NCI-H446 (cell line): ENCODE measurements at places on chromosomes 12 and 14.

DNA sequence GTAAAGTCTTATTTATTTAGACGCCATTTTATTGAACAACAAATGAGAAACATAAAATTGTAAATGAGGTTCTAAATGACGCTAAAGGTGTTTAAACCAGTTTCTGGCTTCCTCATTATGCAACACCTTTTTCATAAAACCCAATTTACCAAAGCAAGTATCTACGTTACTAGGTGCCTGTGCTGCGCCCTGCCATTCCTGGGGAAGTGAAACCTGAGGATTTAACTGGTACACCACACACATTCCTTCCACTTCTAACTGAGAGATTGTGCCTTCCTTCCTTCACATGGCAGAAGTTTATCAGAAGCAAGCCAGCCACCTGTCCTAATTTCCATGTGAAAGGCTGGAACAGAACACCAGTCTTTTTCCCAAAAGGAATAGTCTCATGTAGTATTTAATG lies 40.3 kb upstream of the GCH1 start:
- DNase-seq, result no peak

- no peak for DNase-seq
These were observed 64.1 kb downstream of the PPM1A start for GRCh38 chr14:60313093-60313492.

DNA sequence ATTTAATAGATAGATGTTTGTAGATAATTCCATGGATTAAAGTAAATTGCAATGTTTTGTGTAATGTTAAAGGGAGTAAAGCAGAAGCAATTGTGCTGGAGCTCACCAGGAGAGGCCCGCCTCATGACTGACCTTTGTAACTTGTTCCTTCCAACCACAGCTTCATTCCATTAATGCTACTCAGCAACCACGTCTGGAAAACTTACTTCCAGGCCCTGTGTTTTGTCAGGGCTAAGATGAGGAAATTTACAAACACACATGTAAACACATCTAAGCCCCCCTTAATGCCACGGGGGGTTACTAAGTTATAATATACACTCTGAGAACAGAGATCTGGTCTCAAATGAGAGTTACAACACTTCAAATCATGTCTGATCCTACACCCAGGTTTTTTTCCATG lies 12.4 kb downstream of the LUM start:
- no peak for DNase-seq

GRCh38 chr14:63573581-63573980 lies 30.4 kb upstream of the PPP2R5E start:
- no peak for DNase-seq

- no peak for DNase-seq
These were observed 51.7 kb upstream of the MYF6 start for GRCh38 chr12:80655751-80656150.
